ENCODE measurements at places on chromosomes 13 and 19.
A peak's percentile ranks its signal among the peaks of the same experiment; 100 is the strongest.

DNA sequence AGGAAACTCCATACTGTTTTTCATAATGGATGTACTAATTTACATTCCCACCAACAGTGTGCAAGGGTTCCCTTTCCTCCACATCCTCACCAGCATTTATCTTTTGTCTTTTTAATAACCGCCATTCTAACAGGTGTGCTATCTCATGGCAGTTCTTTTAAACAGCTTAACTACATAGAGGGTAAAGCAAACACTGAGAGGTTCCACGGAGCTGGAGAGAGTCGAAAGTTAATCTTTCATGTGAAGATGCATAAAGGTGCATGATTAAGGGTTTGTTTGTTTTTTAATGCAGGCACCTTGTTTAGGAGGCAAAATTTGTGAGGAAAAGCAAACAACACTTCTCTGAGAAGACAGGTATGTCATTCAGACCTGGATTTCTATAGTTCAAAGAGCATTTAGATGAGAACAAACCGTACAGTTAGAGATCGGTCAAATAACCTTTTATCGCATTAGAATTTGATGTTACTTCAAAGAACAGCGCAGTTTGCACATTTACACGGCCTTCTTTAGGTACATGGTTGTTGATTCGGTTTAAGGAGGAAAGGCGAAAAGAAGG lies 193.9 kb downstream of the RBM26 start:
- no peaks in the 10 kb centered on the region for H3K27me3 ChIP-seq
- DNase-seq = no peak
- no peak overlapping the region for H3K4me3 ChIP-seq
- H3K36me3 ChIP-seq = no peaks in the 10 kb centered on the region
- H3K27ac ChIP-seq = no peak overlapping the region

DNA sequence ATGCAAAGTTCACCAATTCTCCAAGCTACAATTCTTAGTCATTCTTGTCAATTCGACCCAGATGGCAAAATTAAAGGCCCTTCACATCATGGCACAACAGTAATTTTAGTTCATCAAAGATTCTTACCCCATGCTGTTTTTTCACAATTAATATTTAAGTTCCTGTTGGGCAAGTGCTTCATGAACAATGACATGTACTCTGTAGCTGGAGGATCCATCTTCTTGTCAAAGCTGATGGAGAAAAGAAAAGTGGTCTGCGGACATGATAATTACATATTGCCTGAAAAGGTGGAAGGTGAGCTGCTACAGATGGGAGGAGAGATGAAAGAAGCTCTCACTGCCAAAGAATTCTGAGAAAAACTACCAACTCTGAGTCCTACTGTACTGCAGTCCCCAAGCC lies 1370.3 kb upstream of the SLC10A2 start:
- H3K4me3 ChIP-seq = no peak overlapping the region
- no peaks in the 10 kb centered on the region for H3K27me3 ChIP-seq
- DNase-seq = no peak
- no peaks in the 10 kb centered on the region for H3K36me3 ChIP-seq

- H3K4me3 ChIP-seq = no peak overlapping the region
- H3K27ac ChIP-seq = no peak overlapping the region
- H3K4me1 ChIP-seq = no peaks in the 10 kb centered on the region
Observed at GRCh38 chr13:61812286-61812685, 396.6 kb upstream of the PCDH20 start.

DNA sequence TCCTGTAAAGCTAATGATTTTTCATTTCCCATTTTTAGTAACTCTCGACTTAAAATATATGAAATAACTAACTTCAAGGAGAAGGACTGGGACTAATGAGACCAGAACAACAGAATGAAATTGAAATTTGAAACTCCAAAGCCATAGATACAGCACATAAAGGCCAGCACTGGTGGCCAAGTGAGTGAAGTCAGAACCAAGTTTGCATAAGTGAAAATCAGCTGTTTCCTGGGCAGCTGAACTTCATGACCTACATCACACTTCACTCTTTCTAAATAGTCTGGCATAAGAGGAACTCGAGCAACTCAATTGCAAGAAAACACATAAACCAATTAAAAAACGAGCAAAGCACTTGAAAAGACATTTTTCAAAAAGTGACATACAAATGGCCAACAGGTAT lies 84.5 kb downstream of the DCLK1 start:
- DNase-seq = no peak
- no peaks in the 10 kb centered on the region for H3K36me3 ChIP-seq
- no peaks in the 10 kb centered on the region for H3K27me3 ChIP-seq
- no peak overlapping the region for H3K27ac ChIP-seq
- H3K4me1 ChIP-seq = no peaks in the 10 kb centered on the region

- DNase-seq = no peak
- H3K4me3 ChIP-seq = no peak overlapping the region
- no peak overlapping the region for H3K27ac ChIP-seq
- H3K4me1 ChIP-seq = peaks cover 24% of the 10 kb centered on the region
Observed at GRCh38 chr19:38039966-38040365, 133.0 kb downstream of the SIPA1L3 start.

DNA sequence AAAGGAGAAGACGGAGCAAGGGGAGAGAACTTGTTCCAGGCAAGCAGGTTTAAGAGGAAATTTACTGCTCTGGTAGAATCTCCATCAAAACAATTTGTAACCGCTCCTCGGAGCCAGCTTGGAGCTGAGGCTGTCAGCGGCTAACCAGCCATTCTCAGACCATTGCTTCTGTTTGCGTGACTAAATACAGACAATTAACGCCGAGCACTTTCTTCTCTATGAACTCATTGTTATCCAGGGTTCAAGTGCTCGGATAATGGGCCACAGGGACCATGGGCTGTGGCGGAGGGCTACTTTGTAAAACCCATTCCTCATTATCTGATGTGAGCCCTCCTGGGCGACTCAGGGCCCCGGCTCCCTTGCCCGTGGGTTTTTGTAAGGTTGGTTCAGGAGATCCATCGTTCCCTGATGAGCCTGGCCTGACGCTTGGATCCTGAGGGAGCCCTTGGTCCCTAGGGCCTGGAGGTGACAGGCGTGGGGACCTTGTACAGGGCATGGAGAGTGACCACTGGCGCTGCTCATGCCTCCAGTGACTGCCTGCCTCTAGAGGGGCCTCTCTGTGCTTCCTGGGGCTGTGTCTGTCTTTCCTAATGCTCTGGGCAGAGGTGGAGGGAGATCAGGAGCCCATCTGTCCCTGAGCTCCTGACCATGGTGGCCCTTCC lies 61.5 kb upstream of the ZNF536 start:
- no peak for DNase-seq
- no peaks in the 10 kb centered on the region for H3K27me3 ChIP-seq
- no peak overlapping the region for H3K27ac ChIP-seq
- H3K36me3 ChIP-seq = no peaks in the 10 kb centered on the region
- no peak overlapping the region for H3K4me3 ChIP-seq

DNA sequence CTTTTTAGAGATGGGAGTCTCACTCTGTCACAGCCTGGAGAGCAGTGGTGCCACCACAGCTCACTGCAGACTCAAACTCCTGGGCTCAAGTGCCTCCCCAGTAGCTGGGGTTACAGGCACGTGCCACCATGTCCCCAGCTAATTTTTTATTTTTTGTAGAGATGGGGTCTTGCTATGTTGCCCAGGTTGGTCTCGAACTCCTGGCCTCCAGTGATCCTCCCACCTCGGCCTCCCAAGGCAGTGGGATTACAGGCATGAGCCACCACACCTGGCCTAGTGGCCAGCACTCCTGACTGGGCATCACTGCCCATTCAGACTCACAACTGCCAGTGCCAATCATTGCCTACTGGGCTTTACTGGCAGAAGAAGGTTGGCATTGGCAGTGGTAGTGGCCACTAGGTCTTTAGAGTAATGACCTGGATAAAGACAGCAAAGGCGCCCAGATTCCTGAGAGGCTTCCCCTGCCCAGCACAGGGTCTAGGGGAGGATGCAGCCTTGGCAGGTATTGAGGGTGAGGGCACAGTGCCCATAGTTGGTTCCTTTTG lies 26.8 kb upstream of the SLC7A10 start:
- H3K36me3 ChIP-seq = no peaks in the 10 kb centered on the region
- no peak for DNase-seq
- no peaks in the 10 kb centered on the region for H3K27me3 ChIP-seq
- H3K4me1 ChIP-seq = no peaks in the 10 kb centered on the region
- H3K4me3 ChIP-seq = no peak overlapping the region

GRCh38 chr19:45876161-45876410 lies 9.9 kb downstream of the IRF2BP1 start:
- peak overlapping the region; percentile 34 for H3K4me3 ChIP-seq
- no peak overlapping the region for H3K27ac ChIP-seq
- H3K4me1 ChIP-seq = peaks cover 12% of the 10 kb centered on the region
- no peaks in the 10 kb centered on the region for H3K36me3 ChIP-seq
- DNase-seq = no peak

GRCh38 chr19:57443121-57443696 lies 8.1 kb downstream of the ZNF749 start:
- no peak overlapping the region for H3K4me3 ChIP-seq
- H3K4me1 ChIP-seq = no peaks in the 10 kb centered on the region
- H3K36me3 ChIP-seq = peaks cover 4% of the 10 kb centered on the region
- DNase-seq = no peak
- H3K27me3 ChIP-seq = no peaks in the 10 kb centered on the region

DNA sequence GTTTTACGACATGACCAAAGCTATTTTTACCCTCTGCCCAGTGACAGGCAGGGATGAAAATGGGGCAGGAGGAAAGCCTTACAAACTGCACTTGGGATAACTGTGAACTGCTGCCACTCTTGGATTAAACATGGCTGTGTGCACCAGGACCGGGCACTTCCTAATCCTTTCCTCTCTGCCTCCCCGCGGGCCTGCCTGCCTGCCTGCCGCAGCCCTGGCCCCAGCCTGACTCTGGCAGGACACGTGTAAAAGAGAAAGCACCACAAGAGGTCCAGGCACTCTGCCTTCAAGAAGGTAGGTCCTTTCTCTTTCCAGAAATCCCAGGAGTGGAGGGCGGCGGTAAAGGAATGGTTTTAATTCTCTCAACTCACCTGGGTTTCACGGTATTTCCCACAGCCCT lies 4.8 kb downstream of the TSHZ3 start:
- peaks cover 16% of the 10 kb centered on the region for H3K4me1 ChIP-seq
- DNase-seq = peak; percentile 60
- H3K4me3 ChIP-seq = no peak overlapping the region
- no peaks in the 10 kb centered on the region for H3K36me3 ChIP-seq
- no peak overlapping the region for H3K27ac ChIP-seq
- H3K27me3 ChIP-seq = peaks cover 49% of the 10 kb centered on the region

DNA sequence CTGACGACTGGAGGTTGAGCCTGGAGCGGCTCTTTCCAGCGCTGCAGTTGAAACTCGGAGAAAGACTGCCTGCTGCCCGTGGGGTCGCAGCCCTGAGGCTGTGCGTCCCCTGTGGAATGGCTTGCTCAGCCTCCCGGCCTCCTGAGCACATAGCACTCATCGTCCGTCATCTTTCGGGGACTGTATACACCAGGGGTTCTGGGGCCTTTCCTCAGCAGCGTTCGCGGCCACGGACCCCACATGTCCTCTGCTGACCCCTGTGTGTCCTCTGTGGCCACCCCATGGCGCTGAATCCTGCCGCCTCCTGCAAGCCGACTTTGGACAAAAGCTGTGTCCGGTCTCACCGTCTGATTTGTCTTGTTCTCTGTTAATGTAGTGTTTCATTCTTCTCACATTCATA lies 20.4 kb downstream of the CUL4A start:
- no peaks in the 10 kb centered on the region for H3K4me1 ChIP-seq
- no peak overlapping the region for H3K4me3 ChIP-seq
- H3K36me3 ChIP-seq = no peaks in the 10 kb centered on the region
- no peaks in the 10 kb centered on the region for H3K27me3 ChIP-seq

- no peaks in the 10 kb centered on the region for H3K27me3 ChIP-seq
- H3K4me3 ChIP-seq = no peak overlapping the region
- no peaks in the 10 kb centered on the region for H3K36me3 ChIP-seq
- no peak overlapping the region for H3K27ac ChIP-seq
Observed at GRCh38 chr13:111361046-111361872, 40.8 kb downstream of the TEX29 start.

- H3K4me3 ChIP-seq = no peak overlapping the region
- no peak for DNase-seq
- H3K27me3 ChIP-seq = no peaks in the 10 kb centered on the region
- no peak overlapping the region for H3K27ac ChIP-seq
- H3K4me1 ChIP-seq = no peaks in the 10 kb centered on the region
- no peaks in the 10 kb centered on the region for H3K36me3 ChIP-seq
Observed at GRCh38 chr13:55893540-55893939, 1247.2 kb upstream of the PRR20A start.

GRCh38 chr19:44748426-44749254 lies at the start of gene BCL3:
TSS of gene BCL3 (plus strand) at chr19:44748708. CDS start at chr19:44748791, 83 bp downstream.
- H3K27me3 ChIP-seq = peaks cover 93% of the 10 kb centered on the region
- H3K4me3 ChIP-seq = peak within 1 kb of the TSS; percentile 46
- H3K27ac ChIP-seq = no peak within 1 kb of the TSS
- DNase-seq = peak; percentile 53

DNA sequence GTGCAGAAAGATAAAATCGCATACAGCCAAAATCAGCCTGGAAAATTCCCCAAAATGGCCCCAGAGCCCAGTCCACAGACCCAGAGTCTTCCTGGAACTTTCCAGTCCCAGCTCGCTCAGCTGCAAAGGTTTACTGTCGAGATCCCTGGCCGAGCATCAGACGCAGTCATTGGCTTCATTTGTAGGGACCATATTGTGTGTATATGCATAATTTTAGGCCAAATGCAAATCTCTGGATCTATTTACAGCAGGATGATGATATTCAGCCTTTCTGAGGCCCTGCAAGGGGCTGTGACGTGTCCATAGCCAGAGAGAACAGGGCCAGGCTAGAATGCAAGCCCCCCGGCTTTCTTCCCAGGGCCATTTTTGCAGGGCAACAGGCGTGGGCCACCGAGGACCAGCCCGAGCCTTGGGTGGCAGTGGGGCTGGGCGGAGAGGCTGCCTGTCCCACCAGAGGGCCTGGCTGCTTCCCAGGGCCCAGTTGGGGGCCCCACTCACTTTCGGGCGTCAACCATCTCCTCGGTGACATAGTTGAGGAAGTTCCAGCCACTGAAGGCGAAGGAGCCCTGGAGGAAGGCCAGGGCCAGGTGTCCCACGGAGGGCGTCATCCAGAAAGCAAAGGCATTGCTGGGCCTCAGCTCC lies 13.7 kb downstream of the SLC7A10 start:
- no peak overlapping the region for H3K27ac ChIP-seq
- H3K27me3 ChIP-seq = no peaks in the 10 kb centered on the region
- H3K4me3 ChIP-seq = no peak overlapping the region
- H3K36me3 ChIP-seq = no peaks in the 10 kb centered on the region
- DNase-seq = no peak
- H3K4me1 ChIP-seq = no peaks in the 10 kb centered on the region

DNA sequence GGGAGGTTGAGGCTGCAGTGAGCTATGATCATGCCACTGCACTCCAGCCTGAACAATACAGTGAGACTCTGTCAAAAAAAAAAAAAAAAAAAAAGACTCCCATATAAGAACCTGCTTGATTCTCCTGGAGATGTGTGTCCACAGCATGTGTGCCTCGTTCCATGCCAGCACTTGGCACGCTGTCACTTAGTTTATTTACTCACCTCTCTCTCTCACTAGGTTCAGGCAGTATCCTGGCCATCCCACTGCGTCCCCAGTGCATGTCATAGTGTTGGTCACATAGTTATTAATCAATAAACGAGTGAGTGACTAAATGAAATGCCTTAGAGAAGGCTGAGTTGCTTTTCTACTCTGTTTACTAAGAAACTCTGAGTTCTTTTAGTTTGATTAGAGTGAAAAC lies 79.1 kb upstream of the GPR12 start:
- H3K27me3 ChIP-seq = no peaks in the 10 kb centered on the region
- no peak overlapping the region for H3K27ac ChIP-seq

GRCh38 chr19:15629003-15629880 lies 11.5 kb upstream of the CYP4F3 start:
- H3K4me1 ChIP-seq = no peaks in the 10 kb centered on the region
- peak; percentile 5 for DNase-seq
- no peaks in the 10 kb centered on the region for H3K27me3 ChIP-seq
- no peak overlapping the region for H3K4me3 ChIP-seq

- H3K4me3 ChIP-seq = no peak overlapping the region
- DNase-seq = no peak
- no peaks in the 10 kb centered on the region for H3K36me3 ChIP-seq
- H3K27ac ChIP-seq = no peak overlapping the region
- peaks cover 55% of the 10 kb centered on the region for H3K4me1 ChIP-seq
- H3K27me3 ChIP-seq = no peaks in the 10 kb centered on the region
Observed at GRCh38 chr13:99855526-99856420, 115.8 kb downstream of the ZIC5 start.

Data from neural progenitor cell (in vitro differentiated cells).